Non-pigmented ciliary epithelial cell (primary cell): ENCODE measurements at places on chromosomes 1 and 21.

- no peak for DNase-seq
Measured at GRCh38 chr1:203491664-203492063, 2.3 kb upstream of the OPTC start.

- DNase-seq = peak; percentile 99
Measured at GRCh38 chr1:224542783-224543440, 73.2 kb upstream of the CNIH3 start.

DNA sequence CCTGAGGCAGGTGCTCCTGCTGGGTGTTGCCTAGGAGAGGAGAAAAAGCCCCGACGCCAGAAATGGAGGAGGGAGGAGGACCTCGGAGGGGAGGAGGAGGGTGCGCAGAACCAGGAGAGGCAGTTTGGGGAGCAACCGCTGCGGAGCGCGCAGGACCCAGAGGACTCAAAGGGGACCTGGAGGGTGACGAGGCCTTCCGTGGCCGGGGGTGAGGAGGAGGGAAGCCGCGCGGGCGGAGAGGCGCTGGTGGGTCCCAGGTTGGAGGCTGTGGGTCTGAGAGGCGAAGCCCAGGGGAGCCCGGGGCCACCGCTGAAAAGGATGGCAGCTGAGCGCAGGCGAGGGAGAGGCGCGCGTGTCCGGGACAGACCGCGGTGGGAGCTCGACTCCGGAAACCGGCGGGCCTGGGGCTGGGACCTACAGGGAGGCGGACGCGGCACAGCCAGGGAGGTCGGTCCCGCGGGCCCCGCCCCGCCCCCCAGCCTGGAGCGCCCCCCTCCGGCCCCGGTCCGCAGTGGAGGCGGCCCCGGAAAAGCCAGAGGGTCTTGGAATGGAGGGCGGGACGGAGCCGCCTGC, 15.1 kb downstream of the RNF223 start:
- DNase-seq = no peak

- no peak for DNase-seq
Measured at GRCh38 chr1:159548126-159548525, 12.3 kb upstream of the OR10J5 start.

DNA sequence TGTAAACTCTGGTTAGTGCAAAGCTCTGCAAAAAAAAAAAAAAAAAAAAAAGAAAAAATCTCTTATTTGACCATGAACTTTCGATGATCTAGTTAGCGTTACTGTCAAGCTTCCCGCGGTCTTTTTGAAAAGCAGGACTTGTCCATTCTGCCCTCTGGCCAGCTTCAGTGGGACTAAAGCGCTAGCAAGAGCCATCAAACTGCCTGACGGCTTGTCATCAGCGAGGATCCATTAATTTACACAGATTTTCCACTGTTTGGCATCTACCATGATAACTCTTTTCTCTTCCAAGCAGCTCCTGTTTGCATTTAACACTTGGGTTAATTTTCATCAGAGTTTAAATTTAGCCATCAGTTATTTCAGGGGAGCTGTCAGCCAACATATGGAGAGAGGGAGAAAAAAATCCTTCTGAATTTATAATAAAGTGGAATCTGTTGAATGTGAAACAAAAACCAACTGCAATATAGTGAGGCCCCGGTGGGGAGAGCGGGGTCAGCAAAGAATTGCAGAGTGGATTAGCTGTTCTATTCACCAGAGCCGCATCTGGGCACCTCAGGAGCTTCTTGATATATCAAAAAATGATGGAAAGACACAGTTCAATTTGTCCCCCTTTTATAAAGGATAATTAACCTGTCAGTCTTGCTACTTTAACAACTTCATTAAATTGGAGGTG, 298.2 kb downstream of the SPATA17 start:
- DNase-seq = no peak

GRCh38 chr1:184390889-184391288, 4.1 kb downstream of the C1orf21 start:
- no peak for DNase-seq

GRCh38 chr1:100348549-100349144, 3.7 kb upstream of the CDC14A start:
- no peak for DNase-seq

DNA sequence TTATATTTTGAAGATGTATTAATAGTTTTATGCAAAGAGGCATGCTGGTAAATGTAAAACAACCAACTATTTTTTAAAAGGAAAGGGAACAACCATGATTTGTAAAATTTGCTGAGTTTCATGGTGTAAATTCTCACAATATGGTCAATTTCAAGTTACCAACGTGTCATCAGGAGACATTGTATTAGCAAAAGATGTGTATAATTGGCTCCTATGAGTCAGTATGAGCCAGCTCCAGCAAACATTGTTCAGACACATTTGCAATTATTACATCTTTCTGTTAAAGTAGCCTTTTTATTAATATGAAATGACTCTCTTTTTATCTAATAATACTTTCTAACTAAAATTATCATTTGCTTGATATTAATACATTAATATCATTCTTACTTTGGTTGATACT, 15.3 kb downstream of the CFH start:
- DNase-seq = no peak

DNA sequence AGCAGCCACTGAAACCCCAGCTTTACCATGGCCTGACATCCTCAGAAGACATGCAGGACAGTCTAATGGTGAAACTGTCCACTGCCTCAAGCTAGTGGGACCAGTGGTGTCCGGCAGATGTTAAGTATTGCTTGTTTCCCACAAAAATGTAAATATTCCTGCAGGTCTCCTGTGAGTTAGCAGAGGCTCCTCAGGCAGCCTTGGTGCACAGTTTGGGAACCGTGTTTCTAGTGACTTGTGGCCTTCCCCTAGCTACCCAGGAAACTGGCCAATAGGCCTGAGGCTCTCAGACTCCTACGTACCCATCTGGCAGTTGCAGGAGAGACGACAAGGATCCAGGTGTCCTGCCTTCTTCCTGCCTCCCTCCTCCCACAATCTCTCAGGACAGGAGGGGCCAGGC, 142.4 kb downstream of the CAMTA1 start:
- DNase-seq = no peak

DNA sequence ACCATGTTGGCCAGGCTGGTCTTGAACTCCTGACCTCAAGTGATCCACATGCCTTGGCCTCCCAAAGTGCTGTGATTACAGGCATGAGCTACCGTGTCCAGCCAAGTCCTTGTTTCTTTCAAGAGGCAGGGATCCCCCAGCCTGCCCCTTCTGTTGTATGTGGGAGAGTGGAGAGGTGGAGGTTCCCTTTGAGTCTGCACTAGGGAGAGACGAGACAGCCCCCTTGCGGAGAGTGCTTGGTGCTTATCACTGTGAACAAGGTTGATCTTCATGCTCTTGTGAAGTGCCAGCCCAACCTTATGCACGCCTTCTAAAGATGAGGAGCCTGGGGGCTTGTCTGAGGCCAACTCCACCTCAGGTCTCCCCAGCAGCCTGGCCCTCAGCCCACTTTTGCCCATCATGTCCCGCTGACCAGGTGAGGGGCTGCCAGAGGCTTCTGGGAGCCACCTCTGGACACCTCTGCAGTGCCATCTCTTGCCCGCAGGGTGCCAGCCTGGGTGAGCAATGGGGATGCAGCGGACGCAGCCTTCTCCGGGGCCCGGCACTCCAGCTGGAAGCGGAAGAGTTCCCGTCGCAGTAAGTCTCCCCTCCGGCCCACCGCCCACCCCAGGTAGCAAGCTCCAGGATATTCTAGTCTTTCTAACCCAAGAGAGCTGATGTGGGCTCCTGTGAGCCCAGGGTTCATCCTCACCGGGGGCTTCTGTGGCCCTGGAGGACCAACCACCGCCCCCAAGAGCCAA, 62.3 kb downstream of the ARHGEF10L start:
- DNase-seq = no peak

DNA sequence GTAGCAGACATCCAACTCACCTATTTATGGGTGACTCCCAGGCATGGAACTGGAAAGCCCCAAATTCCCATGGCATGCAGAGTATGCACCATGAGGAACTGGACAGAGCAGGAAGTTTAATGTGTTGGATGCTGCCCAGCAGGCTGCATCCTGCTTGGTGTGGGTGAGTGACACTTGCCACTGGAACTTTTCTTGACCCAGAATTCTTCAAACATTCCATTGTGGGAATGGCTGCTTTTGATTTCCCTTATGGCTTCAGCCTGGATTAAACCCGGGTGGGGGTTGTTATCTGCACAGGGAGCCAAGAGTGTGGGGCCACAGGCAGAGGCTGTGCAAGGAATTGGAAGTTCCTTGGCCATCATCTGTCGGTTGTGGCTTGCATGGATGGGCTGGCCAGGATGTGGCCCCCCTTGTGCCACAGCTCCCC, 26.9 kb upstream of the BACE2 start:
- no peak for DNase-seq

GRCh38 chr1:184629266-184629665, 125.4 kb downstream of the EDEM3 start:
- no peak for DNase-seq

DNA sequence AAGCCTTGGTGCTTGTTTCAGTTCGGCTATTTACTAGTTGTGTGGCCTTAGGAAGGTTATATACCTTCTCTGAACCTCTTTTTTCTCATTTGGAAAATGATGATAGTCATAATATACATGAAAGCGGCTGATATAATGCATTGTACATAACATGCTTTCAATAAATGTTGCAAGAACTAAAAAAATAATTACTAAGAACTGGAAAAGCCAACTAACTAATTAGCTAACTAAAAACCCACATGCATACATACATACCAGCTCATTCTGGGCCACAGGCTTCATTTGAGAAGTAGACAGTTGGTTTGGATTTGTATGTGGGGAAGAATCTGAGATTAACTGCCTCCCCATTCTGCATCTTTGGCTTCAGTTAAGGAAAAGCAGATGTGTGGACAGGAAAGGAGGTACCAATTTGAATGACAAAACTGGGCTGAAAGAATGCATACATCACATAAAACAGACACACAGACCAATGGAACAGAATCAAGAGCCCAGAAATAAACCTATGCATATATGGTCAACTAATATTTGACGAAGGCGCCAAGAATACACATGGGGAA, 217.9 kb downstream of the TM2D1 start:
- DNase-seq = no peak

DNA sequence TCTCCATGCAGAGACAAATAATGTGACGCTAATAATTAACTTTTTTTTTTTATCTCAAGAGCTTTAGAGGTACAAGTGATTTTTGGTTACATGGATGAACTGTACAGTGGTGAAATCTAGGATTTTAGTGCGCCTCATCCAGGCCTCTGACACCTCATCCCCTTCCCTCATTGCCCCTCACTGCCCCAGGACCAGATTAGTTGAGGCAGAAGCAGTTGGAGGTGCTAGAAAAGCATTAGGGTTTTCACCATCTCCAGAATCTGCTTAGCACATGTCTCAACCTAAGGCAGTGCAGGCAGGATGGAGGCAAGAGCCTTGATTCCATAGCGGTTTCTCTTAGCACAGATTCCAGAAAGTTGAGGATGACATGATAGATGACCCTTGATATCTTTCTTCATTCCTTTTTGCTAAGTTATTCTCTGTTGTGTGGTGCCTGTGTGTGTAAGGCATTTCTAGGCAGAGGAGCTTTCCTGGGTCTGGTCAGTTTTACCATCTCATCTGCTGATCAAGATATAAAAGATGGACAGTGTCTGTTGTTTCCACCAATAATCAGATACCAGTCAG, 16.3 kb upstream of the IL10 start:
- DNase-seq = no peak

DNA sequence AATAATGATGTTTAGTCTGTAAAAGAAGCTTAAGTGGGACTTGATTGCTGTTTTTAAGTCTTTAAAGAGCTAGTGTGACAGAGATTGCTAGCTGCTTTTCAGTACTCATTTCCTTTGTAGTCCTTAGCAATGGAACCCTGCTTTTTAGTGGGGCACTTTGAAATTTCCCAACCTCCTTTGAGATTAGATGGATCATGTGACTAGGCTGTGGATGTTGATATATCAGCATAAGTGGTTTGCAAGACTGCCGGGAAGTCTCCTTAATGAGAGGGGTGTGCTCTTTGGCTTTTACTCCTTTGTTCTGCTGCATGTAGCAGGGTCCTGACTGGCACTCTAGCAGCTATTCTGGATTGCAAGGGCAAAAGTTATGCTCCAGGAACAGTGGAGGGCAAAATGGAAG, 11.2 kb upstream of the RCOR3 start:
- DNase-seq = no peak

DNA sequence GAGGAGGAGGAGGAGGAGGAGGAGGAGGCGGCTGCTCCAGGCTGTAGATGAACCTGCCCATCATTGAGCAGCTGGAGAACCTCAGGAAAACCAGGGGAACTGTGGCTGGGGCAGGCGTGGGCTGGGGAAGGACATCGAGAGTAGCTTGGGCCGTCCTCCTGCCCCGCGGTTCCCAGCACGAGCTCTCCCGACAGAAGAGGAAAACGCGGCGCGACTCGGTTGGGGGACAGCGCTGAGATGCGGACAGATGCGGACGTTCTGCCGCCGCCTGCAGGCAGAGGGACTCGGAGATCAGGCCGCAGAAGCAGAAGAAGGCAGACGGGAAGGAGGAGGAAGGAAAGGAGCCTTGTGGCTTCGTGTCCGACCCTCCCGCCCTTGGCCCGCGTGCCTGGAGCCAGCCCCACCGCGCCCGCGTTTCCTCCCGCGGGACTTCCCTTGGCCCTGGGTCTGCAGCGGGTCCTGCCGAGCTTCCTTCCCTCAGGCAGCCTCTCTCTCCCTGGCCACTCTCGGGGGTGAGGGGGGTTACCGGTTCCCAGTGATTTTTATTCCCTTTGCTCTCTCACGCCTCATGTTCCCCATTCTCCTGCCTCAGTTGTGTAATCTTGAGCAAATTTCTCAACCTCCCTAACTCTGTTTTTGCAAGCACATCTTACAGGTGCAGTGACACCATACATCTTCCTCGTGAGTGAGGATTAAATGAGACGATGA, 1.7 kb upstream of the TNFRSF9 start:
- no peak for DNase-seq

GRCh38 chr1:231602673-231602984, 24.0 kb upstream of the DISC1 start:
- no peak for DNase-seq

DNA sequence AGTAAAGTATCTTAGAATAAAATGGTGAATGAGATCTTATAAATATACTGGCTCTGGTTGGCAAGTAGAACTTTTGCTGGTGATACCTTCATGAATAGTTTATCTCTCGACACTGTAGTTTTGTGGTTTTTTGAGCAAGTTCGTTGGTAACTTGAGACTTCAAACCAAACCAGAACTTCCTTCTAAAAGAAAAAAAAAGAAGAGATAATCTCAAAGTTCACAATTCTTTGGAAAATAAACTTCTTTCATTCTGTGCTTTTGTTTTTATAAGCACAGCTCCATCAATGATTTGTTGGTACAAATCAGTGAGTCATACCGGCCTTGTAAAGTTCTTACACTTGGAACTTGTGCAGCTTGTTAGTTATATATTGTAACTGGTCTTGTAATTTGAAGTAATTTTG, 2.3 kb downstream of the HIPK1 start:
- no peak for DNase-seq

DNA sequence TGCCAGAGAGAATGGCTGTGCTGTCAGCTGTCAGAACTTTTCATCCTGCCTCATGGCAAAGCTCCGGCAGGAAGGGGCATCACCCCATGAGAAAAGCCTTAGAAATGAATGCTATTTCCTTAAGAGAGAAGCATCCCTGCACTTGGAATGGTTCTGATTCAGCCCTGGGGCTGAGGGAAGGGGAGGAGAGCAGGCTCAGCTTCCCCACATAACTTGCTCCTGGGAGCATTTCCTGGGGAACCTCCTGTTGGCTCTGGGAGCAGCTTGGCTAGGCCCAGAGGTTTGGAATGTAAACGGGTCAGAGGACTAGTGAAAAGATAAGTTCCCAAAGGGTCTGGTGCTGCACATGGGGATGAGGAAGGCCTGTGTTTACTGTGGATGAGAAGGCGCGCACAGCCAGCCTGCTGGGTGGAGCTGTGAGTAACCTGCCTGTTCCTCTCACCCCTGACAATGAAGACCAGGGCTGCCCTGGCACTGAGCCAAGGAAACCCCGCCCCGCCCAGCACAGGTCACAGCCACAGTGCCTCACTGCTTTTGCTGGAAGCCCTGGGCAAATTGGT, 5.0 kb downstream of the PRELP start:
- DNase-seq = no peak
